IMR-90 (cell line): ENCODE measurements at places on chromosomes 7 and 10.

DNA sequence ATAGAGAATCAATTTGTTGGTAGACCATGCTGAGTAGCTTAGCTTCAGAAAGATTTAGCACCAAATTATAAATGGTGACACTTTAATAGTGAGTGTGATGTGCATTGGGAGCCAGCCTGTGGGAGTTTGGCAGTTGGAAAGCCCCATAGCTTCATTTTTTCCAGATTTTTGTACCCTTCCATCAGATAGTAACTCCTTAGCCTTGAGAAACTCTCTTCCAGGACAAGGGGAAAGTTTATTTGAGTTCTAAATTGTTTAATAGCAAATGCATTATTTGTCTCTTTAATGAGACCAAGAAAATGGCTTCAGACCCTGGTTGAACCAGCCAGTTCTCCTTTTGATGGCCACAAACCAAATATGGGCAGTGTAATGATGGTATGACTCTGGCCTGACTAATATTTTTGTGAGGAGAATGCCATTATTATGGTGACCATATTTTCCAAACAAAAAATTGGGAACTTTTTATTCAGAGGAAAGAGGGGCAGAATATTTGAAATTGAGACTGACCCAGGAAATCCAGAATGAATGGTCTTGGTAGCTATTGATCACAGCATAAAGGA is 49.8 kb downstream of the PLCE1 start:
- DNase-seq, result no peak

GRCh38 chr7:26574476-26574875 is 282.8 kb downstream of the SNX10 start:
- no peak for DNase-seq

DNA sequence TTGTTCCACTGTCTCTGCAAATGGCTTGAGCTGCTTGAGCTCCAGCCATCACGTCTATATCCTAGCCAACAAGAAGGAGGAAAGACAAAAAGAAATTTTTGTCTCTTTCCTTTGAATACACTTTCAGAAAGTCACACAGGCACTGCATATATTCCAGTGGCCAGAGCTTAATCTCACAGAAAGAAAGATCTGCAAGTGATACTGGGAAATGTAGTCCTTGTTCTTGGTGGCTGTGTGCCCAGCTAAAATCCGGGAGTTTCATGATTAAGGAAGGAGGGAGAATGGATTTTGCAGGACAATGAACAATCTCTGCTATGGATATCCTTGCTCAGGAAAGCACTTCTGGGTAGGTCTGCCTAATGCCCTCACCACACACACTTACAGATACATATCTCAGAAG is 19.5 kb upstream of the DLG5 start:
- no peak for DNase-seq

DNA sequence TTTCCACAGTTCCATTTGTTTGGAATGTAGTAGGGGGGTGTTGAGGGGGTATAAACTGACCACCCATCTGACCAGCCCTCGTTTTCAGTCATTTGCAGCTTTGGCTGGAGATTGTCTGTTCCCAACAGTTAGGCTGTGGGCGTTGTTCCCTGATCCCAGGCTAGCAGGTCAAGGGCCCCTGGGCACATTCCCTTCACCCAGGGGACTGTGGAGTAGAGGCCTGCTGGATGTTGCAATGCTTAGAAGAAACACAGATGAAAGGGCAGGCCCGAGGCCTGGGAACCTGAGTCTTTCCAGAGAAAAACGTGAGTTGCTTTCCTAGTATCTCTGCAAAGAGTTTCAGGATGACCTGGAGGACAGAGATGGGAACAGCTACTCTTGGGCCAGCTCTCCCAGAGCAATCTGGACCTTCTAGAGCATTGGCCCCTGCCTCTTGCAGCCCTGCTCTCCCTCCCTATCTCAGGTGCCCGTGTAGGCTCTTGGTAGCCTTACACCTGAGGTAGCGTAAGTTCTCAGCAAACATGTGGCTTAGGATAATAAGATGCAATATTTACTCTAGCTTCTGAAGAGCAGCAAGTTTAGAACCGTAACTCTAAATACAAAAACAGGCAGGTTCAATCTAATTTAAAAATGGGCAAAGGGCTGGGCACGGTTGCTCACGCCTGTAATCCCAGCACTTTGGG is 99.4 kb upstream of the EFCAB10 start:
- no peak for DNase-seq

- no peak for DNase-seq
Measured at GRCh38 chr10:22222236-22223190, 4.7 kb upstream of the EBLN1 start.

DNA sequence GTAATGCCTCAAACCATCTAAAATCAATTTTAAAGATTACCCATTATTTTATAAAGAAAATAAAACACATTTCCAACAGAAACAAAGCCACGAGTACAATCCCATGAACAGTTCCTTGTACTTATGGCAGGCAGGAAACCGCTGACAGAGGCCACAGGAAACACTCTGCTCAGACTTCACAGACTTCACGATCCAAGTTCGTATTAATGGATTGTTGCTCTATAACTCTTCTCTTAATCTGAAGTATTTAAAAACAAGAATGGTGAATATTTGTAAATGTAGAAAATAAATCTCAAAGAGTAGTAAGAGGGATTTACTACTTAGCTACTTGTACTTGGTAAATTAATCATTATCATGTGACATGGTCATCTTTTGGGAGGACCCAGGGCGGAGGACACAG is 78.3 kb downstream of the SNX10 start:
- no peak for DNase-seq

GRCh38 chr7:111529507-111530355 is 32.6 kb downstream of the IMMP2L start:
- peak; percentile 5 for DNase-seq

DNA sequence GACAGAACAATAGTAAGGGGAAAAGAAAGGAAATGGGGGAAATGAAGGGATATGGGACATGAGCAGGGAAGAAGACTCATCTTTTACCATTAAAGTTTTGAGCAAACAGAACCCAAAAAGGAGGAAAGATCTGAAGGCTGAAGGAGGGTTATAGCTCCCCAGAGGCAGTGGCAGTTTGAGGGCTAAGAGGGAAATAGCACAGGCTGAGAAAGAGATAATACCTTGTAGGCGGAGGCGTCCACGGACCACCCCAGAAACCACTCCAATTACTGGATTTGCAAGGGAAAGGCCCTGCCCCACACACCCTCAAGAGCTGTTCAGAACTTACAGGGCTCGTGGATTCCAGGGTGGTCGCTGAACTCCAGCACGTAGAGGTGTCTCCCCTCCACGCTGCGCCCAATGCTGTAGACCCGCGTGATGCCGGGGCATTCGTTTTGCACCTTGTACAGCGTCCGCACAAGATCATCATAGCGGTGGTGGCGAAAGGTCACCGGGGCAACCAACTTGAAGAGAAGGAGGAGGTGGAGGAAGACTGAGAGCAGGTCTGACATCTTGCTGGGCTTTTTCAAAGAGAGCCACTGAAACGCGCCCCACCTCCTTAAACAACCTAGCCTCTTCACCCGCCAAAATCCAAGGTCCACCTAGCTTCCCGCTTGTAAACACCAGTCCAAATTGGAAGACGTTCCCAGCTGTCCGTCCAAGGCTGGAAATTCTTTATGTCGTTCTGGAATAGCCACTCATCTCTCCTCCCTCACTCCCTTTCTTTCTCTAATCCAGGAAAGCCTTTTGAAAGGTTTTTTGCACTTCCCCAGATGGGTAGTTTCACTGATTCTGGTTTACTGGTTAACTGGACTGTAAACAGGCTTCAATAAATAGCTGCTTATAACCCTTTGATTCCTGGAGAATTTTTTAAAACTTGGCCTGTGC is at the start of gene CPN1:
CPN1 (minus strand) TSS at position 795 of the 927 bp plus-strand sequence; CDS start at position 551, 244 bp downstream.
- no peak for DNase-seq

DNA sequence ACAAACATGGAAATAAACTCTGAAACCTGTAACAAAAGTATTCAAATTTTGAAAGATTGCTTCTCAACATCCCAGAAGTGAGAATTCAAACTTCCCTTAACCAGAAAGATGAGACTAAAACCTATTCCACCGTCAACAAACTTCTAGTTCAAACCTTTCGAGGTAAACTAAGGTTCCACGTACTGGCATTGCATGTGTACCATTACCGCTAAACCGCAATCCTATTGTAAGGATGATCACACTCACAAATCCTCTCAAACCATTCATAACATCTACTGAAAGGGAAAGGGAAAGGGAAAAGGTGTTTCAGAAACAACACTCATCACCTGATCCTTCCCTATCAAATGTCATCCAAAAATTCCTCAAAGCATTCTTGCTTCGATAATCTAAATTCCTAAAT is 3.1 kb downstream of the SMURF1 start:
- DNase-seq, result no peak

DNA sequence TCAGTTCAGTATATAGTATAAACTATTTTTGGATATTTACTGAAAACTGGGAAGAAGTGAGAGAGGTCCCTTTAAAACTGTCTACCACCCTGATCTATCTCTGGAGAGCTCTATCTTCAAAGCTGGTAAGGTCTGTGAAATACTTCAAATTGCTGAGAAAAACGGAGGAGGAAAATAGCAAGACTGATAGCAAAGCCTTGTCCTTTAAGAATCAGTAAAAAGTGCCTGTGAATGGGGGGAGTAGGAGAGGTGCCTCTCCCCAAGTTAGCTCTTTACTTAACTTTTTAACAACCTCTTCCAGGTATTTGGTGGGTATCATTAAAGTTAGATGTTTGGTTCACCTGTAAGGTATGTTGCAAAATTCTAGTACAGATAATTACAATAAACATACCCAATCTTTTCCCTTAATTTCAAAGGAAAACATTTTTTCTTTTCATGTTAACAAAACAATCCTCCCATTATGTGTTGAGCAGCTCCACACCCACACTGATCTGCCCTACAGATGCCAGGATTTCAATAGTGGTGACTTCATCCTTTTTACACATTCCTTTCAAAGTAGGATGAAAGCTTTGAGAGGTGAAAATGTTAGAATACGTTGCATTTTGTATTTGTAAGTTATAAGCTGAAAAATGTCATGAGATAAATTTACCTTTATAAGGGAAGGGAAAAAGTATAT is 149.2 kb downstream of the CRPPA start:
- DNase-seq, result peak; percentile 8

- DNase-seq, result no peak
Measured at GRCh38 chr7:114652041-114652440, 237.4 kb downstream of the FOXP2 start.

GRCh38 chr10:4771554-4772201 is 54.3 kb upstream of the AKR1E2 start:
- peak; percentile 85 for DNase-seq

GRCh38 chr7:23710000-23710399 is at the start of gene STK31:
STK31 (plus strand) TSS chr7:23710219; CDS start chr7:23710286, 67 bp downstream.
- no peak for DNase-seq

GRCh38 chr10:43322769-43323168 is 48.7 kb upstream of the FXYD4 start:
- DNase-seq, result peak; percentile 51

DNA sequence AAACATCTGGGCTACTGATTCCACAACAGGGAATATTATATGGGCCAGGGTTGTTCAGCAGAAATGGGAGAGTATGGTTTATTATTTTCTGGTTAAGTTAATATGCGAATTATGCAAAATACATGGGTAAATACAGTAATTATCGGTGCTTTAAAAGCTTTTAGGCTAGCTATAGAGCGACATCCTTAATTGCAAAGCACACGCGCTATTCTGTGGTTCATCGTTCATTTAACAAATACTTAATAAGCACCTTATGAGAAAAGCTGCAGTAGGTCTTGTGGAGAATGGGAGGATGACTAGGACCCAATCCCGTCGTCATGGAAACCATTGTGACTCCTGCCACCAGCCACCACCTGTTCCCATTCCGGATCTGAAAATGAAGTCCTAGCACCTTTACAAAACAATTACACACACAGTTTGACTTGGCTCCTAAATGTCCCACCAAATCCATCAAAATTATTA is 623 bp upstream of the CEP41 start:
- peak; percentile 12 for DNase-seq

DNA sequence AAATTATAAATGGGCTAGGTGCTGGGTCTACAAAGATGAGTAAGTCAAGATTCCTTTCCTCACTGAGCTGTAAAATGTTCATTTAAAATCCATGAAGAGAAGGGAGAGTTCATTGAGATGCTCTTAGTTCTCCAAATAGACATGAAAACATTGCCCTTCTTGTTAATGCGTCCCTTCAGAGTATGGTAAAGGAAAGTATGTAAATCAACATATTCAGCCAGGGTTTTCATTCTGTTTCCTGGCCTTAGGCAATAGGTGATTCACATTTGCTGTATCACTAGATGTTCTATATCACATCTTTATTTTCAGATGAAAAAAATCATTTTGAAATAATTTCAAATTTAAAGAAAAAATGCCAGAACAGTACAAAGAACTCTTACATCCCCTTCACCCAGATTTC is 5.4 kb downstream of the ANKIB1 start:
- DNase-seq, result no peak

GRCh38 chr7:138608275-138608674 is 92.9 kb downstream of the SVOPL start:
- DNase-seq, result peak; percentile 44
